Stimulated activated CD4-positive, alpha-beta T cell treated with anti-CD3 and anti-CD28 coated beads, Interleukin-2, amount 100 ng/mL, for 4 hours (primary cell): ENCODE measurements at places on chromosomes 6 and 20.

- DNase-seq: no peak
Measured at GRCh38 chr20:22394583-22394982, 189.8 kb downstream of the FOXA2 start.

GRCh38 chr6:131139599-131139998, 4.3 kb downstream of the AKAP7 start:
- DNase-seq: no peak

- no peak for DNase-seq
Measured at GRCh38 chr6:43019152-43019551, 2.3 kb upstream of the RRP36 start.

DNA sequence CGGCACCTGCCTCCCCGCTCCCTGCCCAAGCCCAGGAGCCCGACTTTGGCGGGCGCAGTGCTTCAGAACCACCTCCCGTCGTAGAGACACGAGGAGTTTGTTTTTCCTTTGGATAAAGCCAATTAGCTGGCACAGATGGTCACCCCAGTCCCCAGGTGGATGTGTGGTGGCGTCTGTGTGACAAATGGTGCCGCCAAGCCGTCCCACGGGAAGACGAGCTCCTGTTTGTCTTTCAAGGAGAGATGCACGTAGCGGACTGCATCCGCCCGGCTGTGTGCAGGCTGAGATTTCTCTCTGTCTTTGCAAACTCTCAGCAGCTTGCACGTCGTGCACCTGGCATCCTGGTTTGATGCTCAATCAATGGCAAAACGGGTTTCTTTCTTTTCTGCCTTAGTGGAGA, 16.1 kb upstream of the MRGBP start:
- no peak for DNase-seq

DNA sequence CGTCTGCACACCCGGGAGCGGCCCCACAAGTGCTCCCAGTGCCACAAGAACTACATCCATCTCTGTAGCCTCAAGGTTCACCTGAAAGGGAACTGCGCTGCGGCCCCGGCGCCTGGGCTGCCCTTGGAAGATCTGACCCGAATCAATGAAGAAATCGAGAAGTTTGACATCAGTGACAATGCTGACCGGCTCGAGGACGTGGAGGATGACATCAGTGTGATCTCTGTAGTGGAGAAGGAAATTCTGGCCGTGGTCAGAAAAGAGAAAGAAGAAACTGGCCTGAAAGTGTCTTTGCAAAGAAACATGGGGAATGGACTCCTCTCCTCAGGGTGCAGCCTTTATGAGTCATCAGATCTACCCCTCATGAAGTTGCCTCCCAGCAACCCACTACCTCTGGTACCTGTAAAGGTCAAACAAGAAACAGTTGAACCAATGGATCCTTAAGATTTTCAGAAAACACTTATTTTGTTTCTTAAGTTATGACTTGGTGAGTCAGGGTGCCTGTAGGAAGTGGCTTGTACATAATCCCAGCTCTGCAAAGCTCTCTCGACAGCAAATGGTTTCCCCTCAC, 21.0 kb downstream of the PRDM1 start:
- DNase-seq: no peak

DNA sequence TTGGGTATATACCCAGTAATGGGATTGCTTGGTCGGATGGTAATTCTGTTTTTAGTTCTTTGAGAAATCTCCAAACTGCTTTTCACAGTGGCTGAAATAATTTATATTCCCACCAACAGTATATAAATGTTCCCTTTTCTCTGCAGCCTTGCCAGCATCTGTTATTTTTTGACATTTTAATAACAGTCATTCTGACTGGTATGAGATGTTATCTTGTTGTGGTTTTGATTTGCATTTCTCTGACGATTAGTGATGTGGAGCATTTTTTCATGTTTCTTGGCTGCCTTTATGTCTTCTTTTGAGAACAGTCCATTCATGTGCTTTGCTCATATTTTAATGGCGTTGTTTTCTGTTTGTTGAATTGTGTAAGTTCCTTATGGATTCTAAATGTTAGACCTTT, 641.6 kb downstream of the HACE1 start:
- no peak for DNase-seq

DNA sequence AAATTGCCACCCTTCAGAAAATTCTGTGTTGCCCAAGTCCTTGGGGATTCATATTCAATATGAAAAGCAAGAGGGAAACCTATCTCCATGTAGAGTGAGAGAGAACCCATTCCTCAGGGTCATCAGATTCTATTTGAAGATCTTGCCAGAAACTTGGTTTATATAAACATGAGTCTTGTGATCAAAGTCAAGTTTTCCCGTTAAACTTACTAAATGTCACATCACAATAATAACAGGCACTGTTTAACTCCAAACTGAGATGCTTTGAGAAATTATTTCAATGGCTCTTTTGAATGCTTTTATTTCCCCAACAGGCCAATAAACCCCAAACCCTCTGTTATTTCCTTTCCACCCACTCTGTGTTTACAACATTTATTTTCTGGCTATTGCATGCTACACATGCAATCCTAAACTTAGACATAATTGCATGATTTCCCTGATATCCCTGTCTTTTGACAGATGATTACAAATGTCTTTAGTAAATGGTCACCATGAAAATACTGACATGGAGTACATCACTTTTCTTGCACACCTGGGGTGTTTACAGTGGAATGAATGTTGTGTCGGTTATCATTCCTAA, 31.1 kb upstream of the SSTR4 start:
- DNase-seq: no peak

DNA sequence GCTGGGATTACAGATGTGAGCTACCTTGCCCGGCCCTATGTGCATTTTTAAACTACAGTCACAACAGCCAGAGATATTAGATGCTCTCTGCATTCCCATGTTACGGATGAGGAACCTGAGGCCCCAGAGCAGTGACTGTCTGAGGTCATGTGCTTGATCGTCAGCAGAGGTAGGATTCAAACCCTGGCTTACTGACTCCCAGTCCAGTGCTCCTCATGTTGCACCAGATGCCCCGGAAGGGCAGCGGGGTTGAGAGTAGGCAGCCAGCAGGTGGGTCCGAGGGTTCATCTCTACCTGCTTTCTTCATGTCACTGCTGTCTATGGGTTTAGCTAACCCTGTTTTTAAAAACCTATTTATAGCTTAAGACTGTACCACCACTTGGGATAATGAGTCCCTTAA, 9.3 kb upstream of the ZNF335 start:
- no peak for DNase-seq

DNA sequence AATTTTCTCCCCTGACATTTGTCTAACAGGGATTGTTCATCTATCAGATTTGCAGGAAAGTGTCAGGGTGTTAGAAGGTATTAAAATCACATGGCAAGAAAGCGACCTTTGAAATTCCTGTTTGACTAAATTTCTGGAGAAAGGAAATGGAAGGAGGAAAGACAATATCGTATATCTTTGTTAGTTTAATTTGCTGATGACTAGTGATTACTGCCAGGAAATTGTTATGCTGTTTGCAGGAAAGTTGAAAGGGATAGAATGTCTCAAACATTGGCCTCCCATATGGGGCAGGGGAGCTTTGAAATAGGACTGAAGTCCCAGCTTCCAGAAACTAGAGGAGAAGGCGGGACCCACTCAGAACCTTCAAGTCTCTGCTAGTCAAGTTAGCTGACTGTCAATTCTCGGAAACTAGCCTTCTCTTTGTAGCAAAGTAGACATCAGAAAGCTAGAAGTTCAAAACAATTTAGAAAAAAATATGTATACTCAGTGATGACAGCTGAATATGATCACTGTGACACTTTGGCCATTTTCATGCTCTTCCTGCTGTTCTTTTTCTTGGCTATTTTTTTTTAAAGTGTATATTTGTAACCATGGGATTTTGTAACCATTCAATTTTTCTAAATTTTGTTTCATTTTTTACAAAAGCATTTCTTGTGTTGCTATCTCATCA, 53.4 kb upstream of the RALGAPA2 start:
- no peak for DNase-seq

DNA sequence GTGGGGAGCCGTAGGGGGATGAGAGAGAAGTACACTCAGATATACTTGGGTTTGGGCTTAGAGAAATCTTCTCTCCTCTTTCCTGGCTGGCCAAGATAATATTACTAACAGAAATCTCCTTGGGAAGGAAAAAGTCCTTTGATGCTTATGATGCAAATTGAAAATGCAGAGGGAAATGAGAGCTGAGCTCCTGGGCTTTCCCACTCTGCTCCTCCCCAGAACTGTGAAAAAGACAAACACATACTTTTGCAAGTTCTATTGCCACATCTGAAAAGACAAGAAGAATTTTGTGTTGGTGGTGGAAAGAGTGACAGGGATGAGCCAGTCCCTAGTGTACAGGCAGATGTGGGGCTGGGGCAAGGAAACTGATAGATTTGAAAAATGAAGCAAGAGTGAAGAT, 185.9 kb downstream of the ANKRD60 start:
- DNase-seq: no peak
